Glutamatergic neuron (in vitro differentiated cells): ENCODE measurements at places on chromosomes 4 and X.

DNA sequence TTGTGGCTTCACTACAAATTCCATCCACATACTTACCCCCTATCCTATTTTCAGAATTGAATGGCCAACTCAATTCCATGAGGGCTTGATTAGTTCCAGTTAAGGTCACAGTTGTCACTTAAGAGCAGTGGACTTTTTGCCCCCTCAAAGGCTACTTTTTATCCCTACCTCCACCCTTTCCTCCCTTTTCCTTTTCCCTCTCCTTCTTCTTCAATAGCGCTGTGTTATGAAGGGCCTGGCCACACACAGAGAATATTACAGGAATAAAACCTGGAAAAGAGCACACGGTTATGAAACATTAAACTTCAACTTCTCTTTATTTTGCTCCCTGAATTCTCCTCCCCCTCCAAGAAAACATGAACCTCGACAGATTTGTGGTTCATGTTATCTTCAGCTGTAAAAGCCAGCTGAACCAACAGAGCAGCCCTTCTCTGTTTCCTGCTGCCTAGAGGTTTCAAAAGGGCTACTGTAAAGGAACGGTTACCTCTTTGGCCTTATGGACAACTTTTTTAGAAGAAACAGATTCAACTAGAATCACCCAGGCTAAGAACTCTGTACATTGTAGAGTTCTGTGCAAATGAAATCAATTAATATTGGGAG is 87.0 kb upstream of the RPL34 start:
- DNase-seq, result no peak

DNA sequence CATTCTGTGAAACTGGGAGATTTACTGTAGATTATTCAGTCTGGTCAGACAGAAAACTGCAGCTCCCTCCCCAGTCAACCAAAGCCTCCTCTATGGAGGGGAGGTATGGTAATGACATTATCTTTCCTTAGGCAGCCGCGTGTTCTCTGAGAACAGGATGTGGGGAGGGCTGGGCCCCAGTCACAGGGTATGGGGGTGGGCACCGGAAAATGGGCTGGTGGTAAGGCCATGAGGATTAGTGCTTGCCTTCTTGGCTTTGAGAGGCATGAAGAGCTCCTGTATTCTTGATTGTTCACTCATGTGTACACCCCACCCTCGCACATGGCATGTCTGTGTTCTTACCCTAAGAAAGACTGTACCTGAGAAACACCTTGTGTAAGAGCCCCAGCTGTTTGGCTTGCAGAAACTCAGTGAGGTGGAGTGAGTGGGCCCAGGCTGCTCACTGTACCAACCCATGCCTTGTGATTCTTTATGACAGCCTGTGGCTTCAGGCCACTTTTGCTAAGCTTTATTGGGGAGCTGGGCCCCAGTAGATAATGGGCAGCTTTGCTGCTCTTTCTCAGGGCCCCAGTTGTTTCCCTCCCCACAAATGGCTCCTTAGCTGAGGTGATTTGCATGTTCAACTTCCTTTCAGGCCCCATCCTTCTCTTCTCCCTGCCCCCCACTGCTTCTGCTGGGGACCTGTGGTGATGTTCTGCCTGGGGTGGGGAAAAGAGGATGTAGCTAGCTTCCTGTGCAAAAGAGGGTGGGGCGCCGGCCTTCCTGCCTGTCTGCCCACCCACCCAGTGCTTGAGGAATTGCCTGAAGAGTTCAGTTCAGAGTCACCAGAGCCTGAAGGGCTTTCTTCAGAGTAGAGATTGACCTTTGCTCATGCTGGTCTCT is 30.7 kb downstream of the MSN start:
- DNase-seq, result no peak

DNA sequence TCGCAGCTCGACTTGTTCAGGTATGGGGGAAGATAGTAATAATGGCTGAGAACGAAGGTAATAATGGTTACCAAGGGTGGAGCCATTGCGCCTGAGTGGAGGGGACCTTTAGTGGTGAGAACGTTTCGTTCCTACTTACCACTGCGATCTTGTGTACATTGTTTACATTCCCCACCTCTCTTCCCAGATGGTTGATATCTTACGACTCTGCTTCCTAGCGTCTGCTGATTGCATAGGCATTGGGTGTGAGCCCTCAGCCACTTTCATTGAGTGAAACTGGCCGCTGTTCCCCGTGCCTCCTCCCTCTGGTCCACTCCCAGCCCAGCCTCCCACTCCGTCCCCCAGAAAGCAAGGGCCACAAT is 850 bp downstream of the IGBP1 start:
- peak; percentile 13 for DNase-seq

DNA sequence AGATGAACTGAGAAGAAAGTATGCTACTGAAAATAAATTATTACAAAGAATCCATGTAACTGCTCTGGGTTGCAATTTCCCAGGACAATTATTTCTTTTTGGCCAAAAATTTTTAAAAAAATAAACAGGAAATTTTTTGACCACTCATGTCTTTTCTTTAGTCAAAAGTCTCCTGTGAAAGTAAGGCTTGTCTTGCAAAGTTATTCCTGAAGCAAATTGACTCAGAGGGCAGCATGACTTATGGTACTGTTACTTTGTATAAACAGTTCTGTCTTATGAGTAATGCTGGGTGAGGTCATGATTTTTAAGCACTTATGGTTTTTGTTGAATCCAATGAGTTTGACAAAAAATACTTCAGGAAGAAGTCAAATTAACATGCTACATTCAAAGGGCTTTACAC is 292.8 kb upstream of the ARSJ start:
- no peak for DNase-seq

DNA sequence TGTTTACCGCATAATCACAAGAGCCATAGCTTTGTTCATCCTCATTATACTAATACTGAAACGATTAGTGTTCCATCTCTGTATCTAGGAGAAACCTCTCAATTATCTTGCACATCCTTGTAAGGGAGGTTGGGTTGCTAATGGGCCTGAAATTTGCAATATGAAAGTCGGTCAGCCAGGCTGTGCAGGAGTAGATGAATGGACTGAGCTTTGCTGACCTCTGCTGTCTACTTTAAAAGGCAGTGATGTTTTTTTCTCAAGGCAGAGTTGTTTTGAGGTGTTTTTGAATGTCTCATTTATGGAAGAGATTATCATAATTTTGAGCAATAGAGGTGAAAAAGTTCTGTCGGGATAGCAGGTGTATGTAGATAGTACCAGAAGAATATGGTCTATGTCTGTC is 47.9 kb upstream of the LINC00632 start:
- no peak for DNase-seq

DNA sequence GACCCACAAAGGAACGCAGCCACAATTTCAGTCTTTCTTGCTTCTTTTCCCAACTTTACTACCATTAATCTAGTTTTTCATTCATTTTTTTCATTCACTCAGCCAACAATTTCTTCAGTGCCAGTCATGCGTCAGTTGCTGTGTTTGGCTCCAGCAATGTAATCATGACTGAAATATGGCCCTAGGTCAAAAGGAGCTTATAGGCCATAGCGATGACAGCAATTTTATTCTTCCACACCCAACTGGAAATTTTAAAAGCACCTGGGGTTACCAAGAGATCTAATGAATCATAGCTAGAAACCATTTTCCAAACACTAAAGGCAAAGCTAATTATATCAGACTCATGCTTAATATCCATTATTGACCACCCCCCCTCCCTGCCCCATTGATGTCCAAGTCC is 29.8 kb upstream of the C1QTNF7 start:
- no peak for DNase-seq

DNA sequence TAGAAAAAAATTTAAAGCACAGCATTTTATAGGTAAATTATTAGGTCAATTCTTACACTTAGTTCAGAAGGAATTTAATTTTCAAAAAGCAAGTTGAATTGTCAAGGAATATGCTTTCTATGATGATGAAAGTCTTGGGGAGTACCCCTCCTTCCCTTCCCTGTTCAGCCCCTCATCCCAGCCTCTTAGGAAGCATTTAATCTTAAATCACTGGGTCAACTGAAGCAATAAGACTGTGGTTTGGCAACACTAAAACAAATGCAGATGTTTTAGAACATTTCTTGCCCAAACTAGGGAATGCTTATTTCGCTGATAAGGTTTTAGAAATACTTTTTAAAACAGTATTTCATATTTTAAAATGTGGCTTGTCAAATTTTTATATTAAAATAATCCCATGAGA is 19.1 kb upstream of the ARSJ start:
- no peak for DNase-seq

- peak; percentile 32 for DNase-seq
Measured at GRCh38 chrX:49915361-49916222, 6.8 kb upstream of the CLCN5 start.

- DNase-seq, result no peak
Measured at GRCh38 chr4:21896767-21897166, 51.8 kb downstream of the KCNIP4 start.

GRCh38 chr4:95524184-95524583 is 24.6 kb downstream of the UNC5C start:
- no peak for DNase-seq

DNA sequence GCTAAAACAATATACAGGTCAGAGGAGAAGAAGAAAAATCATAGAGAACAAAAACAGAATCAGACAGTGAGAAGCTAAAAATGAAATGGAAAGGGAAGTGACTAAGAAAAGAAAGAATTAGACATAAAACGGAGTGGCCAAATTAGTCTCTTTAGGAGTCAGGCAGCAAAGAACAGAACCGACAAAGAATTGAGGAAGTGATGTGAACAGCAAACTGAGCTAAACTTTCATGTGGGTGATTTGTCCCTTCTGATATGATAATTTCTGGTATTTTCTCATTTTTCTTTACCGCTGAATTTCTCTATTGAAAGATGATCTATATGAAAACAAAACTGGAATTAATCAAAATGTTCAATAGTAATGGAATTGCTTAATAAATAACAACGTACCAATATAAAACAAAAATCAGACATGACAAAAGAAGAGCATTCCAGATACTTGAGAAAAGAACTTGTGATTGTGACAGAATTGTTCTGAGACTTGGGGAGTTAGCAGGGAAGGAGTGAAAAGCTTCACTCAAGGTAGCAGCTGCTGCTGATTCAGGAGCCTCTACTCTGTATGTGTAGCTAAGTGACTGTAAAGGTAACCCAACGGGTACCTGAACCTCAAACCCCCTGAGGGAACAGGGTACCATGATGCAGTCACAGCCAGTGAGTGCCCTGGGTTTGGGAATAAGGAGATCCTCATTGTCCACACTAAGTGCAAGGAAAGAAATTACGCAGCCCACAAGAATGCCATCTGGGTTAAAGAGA is 8.8 kb downstream of the TAPT1 start:
- DNase-seq, result no peak

- DNase-seq, result no peak
Measured at GRCh38 chr4:155600244-155600643, 66.4 kb upstream of the GUCY1A1 start.

DNA sequence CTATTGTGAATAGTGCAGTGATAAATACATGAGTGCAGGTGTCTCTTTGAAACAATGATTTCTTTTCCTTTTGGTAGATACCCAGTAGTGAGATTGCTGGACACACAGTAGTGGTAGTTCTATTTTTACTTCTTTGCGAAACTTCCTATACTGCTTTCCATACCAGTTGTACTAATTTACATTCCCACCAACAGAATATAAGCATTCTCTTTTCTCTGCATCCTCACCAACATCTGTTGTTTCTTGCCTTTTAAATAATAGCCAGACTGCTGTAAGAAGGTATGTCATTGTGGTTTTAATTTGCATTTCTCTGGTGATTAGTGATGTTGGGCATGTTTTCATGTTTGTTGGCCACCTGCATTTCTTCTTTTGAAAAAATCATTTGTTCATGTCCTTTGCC is 105.9 kb downstream of the COL4A6 start:
- DNase-seq, result no peak

DNA sequence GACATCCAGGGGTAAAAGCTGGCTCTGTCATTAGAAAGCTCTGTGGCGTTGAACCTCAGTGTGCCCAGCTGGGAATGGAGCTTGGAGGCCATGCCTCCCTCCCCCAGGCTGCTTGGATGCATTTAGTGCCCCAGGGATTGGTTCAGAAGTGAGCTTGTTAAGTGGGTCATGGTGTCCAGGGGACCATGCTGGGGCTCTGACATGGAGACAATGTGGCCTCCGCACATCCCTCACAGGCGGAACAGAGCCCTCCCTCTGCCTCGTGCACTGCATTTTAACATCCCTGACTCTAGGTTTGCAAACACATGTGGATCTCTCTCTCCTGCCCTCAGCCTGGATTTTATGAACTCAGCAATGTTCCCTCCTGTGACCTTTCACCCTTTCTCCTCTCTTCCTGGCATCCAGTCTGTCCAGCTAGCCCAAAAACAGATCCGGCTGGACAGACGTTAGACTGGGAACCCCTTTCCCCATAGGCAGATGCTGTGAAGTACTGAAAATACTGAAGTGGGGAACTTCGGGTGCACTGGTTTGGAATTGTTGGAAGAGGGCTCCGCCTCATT is 81.5 kb downstream of the SORCS2 start:
- DNase-seq, result no peak

GRCh38 chrX:150879855-150880807 is 18.3 kb downstream of the CD99L2 start:
- DNase-seq, result no peak

GRCh38 chr4:33162122-33162521 is 2442.0 kb downstream of the PCDH7 start:
- no peak for DNase-seq

DNA sequence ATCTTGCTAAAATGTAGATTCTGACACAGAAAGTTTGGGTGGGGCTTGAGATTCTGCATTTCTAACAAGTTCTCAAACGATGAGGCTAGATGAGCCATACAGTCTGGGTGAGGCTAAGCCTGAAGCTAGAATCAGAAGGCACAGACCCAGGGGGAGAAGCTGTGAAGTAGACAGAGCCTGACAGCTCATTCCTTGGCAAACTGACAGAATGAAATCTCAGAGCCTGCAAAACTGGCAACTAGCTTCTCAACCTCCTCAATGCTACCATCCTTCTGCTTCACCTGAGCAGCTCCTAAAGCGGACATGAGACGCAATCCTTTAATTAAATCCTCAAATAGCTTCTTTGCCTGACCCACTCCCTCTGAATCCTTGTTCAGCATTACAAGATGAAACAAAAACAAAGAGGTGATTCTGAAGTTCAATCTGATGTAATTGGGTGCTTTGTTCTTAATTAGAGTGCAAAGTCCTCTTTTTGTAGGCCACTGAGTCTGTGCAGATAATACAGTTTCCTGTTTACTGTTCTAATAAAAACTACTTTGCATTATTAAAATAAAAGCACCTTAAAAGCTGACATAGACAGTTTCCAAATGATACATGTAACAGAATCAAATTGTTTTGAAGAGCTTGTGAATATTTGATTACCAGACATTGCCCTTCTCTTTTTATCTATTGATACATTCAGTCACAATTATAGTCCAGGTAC is 71.0 kb upstream of the BMP2K start:
- no peak for DNase-seq

DNA sequence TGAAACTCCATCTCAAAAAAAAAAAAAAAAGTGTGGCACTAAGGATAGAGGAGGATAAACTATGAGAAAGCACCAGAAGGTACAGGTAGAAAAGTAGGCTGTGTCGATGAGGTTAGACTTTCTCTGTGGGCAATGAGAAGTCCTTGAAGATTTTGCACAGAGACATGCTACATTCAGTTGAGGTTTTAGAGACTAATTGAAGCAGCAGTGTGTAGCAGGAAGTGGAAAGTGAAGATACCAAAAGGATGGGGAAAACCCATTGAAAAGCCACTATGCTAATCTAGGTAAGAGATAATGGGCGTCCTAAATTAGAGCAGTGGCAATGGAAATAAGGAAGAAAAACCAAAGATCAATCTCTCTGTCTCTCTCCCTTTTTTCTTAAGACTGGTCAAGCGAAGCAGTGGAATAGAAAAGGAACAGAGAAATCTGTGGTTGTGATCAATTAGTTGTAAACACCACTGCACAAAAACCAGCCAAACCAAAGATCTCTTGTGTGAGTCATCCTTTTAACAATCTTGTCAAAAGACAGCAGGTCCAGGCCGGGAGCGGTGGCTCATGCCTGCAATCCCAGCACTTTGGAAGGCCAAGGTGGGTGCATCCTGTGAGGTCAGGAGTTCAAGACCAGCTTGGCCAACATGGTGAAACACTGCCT is 3.5 kb downstream of the SPINK2 start:
- no peak for DNase-seq
